ENCODE measurements at places on chromosomes 3 and 15.

GRCh38 chr3:46729038-46729437 lies 11.4 kb upstream of the PRSS50 start:
- DNase-seq: no peak

- DNase-seq: no peak
Observed at GRCh38 chr3:161644891-161645635, 148.5 kb downstream of the OTOL1 start.

DNA sequence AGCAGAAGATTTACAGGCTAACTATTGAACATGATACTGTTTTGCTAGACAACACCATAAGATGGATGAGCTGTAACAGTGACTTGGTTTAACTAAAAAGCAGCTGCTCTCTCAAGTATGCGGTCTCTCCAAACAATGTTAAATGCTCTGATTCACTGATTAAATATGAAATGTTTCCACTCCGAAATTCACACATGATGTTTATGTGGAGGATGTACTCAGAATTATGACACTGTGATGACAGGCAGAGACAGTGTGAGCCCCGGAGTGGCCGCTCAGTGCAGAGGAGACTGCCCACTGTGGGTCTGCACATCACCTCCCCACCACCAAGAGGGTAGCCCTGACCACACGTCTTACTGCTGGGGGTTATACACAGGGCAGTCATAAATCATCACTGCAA lies 83.9 kb upstream of the MEX3B start:
- no peak for DNase-seq

GRCh38 chr3:69426967-69427304 lies 41.0 kb upstream of the FRMD4B start:
- DNase-seq: no peak

DNA sequence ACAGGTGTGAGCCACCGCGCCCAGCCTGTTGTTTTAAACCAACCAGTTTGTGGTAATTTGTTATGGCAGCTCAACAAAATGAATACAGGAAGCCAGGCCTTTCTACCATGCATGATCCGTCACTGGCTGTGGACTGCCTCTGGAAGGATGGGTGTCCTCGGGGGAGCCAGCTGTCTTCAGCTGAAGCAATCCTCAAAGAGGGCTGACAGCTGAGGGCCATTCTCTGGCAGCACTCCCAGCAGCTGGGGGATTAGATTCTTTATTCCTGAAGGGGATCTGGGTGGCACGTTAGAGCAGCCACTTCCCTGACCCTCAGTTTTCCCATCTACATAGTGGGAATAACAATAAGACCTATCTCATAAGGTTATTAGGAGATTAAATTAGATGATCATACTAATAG lies 24.4 kb downstream of the POLR2M start:
- no peak for DNase-seq

GRCh38 chr15:82898961-82899360 lies 53.6 kb downstream of the HOMER2 start:
- DNase-seq: no peak

DNA sequence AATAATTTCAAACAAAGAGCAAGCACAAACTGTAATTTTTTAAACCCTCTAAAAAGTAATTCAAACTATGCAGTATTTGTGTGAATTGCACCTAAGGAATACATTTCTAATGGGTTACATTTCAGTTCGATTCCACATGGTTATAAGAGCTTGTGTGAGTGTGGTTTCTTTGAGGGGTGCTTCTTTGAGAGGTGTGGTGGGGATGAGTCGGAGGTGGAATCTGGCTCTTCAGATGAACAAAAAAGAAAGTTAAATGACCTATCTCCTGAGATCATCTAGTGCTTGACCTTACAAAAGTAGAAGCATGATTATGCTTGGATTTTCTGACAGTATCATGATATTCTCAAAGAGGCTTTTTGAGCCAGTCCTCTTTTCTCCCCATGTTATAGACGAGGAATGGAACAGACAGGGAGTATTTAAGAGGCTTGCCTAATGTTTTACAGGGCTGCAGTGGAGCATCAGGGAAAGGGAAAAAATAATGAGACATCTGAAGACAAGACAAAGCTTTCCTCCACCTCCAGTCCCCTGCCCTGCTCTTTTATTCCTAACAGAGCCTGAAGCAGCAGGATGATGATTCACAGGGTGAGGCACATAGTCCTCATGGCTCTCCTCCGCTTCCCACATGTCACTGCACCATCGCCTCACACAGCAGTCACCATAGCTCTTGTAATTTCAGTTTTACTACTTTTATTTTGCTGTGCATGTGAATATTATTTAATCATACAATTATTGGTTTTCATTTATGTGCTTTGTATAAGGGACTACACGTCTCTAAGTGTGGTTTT lies 82.0 kb downstream of the LYSMD4 start:
- no peak for DNase-seq

GRCh38 chr15:92014281-92015030 lies 160.9 kb downstream of the SLCO3A1 start:
- DNase-seq: no peak

GRCh38 chr3:46923559-46924350 lies 46.2 kb downstream of the PTH1R start:
- no peak for DNase-seq

DNA sequence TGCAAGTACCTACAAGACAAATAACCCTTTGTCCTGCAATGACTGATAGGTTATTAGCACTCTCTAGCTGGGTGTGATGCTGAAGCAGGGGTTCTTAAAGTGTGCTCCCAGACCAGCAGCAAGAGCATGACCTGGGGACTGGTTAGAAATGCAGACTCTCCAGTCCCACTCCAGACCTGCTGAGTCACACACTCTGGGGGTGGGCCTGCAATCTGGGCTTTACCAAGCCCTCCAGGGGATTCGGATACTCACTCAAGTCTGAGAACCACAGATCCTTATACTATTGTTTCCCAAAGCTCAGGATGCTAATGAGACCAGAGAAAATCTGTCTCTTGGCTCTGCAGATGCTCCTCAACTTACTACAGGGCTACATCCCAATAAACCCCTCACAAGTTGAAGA lies 142.1 kb upstream of the RAD18 start:
- DNase-seq: no peak

DNA sequence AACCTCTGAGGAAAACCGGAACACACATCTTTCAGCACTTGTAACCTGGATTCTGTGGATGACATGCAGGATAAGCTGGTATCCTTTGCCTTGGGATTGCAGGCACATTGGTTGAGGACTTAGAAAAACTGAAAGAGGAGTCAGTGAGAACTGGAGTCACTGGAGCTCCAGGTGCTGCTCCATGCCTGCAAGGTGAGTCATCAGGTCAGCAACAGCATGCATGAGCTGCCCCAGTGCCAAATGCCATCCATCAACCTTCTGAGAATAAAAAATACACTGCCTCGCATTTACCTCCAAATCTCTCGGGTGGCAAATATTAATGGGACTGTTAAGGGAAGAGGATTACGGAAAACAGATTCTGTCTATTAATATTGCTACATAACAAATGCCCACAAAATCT lies 729.1 kb downstream of the NTRK3 start:
- DNase-seq: no peak

DNA sequence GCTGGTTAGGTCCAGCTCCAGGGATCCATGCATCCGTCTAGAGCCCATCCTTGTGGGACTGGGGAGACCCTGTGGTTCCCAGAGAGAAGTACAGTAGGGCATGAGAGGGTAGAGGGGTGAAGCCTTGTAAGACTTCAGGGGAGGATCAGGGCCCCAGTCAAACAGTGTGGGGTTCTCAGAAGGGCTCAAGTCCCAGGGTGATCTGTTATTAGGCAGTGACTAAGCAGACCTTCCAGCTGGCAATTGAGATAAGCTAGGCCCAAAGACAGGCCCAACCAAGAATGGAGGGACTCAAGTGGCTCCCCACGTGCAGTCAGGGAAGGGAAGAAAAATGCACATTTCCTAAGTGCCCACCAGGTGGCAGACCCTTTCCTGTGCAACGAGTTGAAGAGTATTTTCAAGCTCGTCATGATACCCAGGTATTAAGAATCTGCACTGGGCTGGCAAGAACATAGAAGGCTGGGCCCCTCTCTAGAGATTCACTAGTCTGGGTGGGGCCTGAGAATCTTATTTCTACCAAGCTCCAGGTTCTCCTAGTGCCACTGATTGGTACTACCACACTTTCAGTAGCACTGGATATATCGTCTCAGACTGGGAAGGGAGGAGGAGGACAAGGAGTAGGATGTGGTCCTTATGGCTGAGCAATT lies 240.8 kb downstream of the NR1D2 start:
- peak; percentile 52 for DNase-seq

- no peak for DNase-seq
Observed at GRCh38 chr3:151037746-151038477, 47.6 kb upstream of the MED12L start.

- DNase-seq: no peak
Observed at GRCh38 chr3:128549283-128550112, 56.5 kb upstream of the GATA2 start.

GRCh38 chr3:5078151-5078550 lies 43.9 kb upstream of the ARL8B start:
- no peak for DNase-seq

DNA sequence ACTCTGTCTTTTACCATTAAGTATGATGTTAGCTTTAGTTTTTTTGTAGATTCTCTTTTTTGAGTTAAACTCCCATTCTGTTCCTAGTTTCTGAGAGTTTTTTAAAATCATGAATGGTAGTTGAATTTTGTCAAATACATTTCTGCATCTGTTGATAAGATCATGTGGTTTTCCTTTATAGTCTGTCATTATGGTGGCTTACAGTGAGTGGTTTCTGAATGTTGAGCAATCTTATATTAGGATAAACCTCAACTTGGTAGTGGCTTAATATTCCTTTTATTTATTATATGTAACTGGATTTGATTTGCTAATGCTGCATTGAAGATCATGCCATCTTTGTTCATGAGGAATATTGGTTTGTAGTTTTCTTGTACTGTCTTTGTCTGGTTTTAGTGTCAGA lies 34.8 kb downstream of the NEO1 start:
- no peak for DNase-seq

DNA sequence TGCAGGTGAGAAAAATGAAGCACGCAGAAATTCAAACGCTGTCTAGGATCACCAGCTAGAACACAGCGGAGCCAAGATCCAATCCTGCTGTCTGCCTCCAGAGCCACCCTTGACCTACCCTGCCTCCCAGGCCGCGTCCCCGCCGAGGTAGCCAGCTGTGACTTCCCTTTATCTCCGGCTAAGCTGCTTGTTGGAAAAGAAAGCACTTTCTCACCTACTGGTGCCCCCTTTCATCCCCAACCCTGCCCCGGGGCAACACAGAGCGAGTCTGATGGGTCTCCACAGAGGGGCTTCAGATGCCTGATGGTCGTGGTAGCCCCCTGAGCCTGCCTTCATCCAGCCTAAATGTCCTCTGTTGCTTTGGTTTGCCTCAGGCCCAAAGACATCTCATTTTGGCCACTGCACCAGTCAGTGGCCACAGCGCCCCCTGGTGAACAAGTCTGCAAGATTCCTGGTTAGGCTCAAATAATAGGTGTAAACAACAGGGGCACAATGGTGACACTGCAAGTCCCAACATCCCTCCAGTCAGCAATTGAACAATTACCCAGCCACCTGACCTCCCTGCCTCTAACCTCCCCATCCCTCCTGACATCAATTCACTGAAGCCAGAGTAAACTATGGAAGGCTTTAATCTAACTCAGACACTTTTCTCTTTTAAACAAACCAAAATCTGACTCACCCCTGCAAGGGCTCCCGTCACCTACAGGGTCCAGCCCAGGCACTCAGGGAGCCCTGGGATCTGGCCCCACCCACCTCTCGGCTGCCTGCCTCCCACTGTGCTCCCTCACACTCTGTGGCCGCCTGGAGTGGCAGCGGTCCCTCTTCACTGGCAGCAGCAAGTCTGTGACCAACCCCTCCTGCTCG lies 27.3 kb upstream of the BCL2L10 start:
- DNase-seq: peak; percentile 7

DNA sequence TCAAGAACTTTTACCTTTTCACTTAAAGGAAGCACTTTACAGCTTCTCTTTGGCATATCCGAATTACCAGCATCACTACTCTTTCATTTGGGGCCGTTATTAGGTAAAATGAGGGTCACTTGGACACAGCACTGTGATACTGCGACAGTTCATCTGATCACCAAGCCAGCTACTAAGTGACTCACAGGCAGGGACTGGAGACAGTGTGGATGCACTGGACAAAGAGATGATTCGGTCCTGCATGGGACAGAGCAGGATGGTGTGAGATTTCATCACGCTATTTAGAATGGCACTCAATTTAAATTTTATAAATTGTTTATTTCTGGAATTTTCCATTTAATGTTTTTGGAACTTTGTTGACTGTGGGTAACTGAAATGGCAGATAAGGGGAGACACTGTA lies 166.9 kb upstream of the IL12A start:
- no peak for DNase-seq

- DNase-seq: no peak
Observed at GRCh38 chr3:194998417-194998816, 272.5 kb downstream of the XXYLT1 start.

DNA sequence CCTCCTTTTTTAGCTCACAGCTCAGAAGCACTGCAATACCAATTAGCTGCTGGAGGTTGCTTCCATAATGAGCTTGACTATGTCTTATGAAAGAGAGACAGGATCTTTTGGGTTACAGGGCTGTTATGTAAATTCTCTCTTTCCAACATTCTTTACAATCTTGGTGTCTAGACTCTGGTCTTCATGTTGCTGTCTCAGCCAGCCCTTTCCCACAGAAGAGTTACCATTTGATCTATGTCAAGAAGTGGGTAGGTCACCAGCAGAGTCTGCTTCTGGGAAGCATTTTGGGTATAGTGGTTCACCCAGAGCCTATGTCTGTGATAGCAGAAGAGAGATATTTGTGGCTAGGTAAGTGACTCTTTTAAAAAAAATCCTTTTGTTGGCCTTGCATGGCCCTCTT lies 234.5 kb downstream of the SATB1 start:
- no peak for DNase-seq

DNA sequence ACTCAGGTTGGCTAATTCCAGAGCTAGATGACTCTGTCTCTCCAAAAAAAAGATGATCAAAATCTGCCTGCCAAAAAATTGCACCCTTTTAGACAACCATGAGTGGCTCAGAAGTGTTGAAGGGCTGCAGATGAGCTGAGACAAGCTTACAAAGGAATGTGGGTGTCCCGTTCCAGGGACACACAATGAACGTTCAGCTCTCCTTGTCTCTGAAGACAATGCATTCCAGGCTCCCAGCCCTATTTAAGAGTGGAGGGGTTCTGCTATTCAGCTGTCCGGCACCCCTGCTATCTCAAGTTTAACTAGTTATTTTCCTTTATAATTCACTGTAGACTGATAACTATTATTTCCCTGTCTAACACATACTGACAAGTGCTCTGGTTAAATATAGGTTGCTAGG lies 355.1 kb upstream of the WNT5A start:
- no peak for DNase-seq

DNA sequence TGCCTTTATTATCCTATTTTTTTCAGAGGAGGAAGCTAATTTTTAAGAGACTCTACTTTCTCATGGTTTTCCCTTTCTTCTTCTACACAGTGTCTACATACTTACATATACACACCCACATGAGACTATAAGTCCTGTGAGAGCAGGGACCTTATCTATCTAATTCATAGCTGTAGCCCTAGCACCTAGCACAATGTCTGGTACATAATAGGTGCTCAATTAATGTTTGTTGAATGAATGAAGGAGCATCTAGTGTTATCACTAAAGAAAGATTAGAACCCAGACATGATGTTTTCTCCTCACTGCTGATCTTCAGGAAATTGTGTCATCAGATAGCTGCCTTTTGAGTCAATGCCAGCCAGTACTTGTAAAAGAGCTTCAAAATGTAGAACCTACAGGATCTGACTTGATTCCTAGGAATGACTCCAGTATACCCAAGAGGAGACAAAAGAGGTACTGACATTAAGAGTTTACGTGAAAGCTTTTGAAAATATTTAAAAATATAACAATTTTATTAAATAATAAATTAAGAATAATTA lies 2.5 kb downstream of the SCG5 start:
- no peak for DNase-seq

All from NCI-H2107 (cell line).